ENCODE measurements at places on chromosomes 2 and 18.

GRCh38 chr2:176830362-176830761 lies 382.2 kb upstream of the HNRNPA3 start:
- no peak for DNase-seq

- DNase-seq, result no peak
Measured at GRCh38 chr2:240966457-240966905, 31.9 kb upstream of the SNED1 start.

- no peak for DNase-seq
Measured at GRCh38 chr2:168517816-168518215, 61.7 kb downstream of the CERS6 start.

- DNase-seq, result no peak
Measured at GRCh38 chr2:176081837-176082524, 1.8 kb downstream of the EVX2 start.

GRCh38 chr18:44537526-44537925 lies 143.2 kb upstream of the SETBP1 start:
- DNase-seq, result no peak

- DNase-seq, result no peak
Measured at GRCh38 chr2:101410746-101411145, 23.4 kb upstream of the CREG2 start.

DNA sequence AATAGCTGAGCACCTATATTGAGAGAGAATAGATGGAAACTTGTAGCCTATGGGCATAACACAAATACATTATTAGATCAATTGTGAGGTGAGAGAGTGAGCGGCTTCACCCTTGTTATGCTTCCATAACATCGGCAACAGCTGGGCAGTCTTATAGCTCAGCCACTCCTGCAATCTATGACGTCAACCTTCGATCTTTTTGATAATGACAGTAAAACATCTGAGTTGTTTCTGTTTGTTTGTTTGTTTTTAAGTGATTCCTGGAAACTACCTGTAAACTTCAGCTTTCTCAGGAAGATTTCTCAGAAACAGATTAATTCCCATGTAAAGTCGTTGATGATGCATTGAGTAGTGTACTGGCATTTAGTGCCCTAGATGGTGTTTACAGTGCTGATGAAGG lies 90.0 kb downstream of the DSEL start:
- DNase-seq, result no peak

GRCh38 chr18:36302676-36303075 lies 5.2 kb downstream of the FHOD3 start:
- no peak for DNase-seq

All from T-helper 9 cell (primary cell).